ENCODE measurements at places on chromosomes 4 and X.

- no peak for DNase-seq
Measured at GRCh38 chr4:91957963-91958362, 345.8 kb upstream of the GRID2 start.

DNA sequence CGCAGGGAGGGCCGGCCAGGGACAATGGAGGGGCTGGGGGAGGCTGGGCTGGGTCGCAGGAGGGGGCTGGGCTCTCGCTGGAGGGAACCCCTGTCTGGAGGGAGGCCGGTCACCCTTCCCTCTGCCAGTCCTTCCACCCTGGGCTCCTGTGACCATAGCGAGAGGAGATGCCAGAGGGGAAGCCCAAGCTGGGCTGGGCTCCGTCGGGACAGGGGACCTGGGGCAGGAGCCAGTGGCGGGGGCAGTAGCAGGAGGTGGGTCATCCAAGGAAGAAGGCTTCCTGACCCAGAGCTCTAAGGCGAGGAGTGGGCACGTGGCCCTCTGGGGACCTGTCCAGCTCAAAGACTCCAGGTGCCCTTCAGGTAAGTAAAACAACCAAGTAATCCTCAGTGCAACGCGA lies 16.9 kb downstream of the CTAG1B start:
- no peak for DNase-seq

DNA sequence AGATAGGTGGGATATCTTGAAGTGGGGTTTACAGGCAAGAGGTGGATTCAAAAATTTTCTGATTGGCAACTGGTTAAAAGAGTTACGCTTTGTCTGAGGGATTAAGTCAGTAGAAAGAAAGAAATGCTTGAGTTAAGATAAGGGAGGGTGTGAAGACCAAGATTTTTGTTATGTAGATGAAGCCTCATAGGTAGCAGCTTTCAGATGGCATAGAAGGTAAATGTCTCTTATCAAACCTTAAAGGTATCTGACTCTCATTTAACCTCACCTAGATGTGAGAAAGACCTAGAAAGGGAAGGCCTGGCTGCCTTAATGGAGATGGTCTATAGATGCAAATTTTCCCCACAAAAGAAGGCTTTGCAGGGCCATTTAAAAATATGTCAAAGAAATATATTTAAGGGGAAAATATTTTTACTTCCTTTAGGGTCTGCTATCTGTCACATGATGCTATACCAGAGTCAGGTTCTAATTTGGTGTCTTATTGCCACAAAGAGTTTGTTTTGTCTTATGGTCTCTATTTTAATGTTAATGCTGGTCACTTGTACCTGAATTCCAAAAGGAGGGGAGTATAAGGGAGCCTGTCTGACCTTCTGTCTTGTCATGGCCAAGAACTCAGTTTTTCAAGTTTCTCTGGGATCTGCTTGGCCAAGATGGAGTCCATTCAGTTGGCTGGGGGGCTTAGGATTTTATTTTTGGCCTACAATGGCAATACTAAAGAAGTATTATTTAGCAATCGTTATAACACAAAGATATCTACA lies 699.1 kb upstream of the AMOT start:
- DNase-seq = no peak

GRCh38 chr4:47752214-47752613 lies 85.7 kb downstream of the CORIN start:
- DNase-seq = no peak

- no peak for DNase-seq
Measured at GRCh38 chr4:41236032-41236431, 20.7 kb upstream of the UCHL1 start.

DNA sequence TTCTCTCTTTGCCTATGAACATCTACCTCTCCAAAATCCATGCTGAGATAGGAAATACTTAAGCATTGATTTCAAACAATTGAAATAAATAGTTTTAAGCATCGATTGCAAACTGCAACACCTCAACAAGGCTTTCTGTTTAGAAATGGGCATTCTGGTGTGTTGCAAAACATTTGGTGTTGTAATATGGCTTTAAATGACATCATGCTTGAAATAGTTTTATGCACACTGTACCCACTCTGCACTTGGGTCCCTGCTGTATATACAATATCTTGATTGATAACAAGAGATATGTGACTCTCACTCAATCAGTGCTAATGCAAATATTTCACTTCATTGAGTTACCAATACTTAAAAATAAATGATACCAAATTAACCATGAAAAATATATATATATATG lies 964.9 kb upstream of the GRIA3 start:
- DNase-seq = no peak

DNA sequence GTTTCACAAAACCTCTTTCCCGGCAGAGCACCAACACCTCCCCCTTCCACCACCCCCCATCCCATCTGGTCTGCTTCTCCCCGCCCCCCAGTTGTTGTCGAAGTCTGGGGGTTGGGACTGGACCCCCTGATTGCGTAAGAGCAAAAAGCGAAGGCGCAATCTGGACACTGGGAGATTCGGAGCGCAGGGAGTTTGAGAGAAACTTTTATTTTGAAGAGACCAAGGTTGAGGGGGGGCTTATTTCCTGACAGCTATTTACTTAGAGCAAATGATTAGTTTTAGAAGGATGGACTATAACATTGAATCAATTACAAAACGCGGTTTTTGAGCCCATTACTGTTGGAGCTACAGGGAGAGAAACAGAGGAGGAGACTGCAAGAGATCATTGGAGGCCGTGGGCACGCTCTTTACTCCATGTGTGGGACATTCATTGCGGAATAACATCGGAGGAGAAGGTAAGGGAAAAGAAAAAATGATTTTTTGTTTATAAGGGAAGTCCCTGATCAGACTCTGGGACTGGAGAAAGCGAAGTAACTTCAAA lies at the start of gene PDGFRA:
Gene PDGFRA, plus strand, starts transcription at position 333 of the 541 bp plus-strand sequence. CDS start 29,476 bp downstream, outside the sequence.
- DNase-seq = no peak

GRCh38 chr4:11565899-11566298 lies 137.2 kb upstream of the HS3ST1 start:
- no peak for DNase-seq

GRCh38 chrX:78199851-78200250 lies 60.4 kb upstream of the TAF9B start:
- DNase-seq = no peak

DNA sequence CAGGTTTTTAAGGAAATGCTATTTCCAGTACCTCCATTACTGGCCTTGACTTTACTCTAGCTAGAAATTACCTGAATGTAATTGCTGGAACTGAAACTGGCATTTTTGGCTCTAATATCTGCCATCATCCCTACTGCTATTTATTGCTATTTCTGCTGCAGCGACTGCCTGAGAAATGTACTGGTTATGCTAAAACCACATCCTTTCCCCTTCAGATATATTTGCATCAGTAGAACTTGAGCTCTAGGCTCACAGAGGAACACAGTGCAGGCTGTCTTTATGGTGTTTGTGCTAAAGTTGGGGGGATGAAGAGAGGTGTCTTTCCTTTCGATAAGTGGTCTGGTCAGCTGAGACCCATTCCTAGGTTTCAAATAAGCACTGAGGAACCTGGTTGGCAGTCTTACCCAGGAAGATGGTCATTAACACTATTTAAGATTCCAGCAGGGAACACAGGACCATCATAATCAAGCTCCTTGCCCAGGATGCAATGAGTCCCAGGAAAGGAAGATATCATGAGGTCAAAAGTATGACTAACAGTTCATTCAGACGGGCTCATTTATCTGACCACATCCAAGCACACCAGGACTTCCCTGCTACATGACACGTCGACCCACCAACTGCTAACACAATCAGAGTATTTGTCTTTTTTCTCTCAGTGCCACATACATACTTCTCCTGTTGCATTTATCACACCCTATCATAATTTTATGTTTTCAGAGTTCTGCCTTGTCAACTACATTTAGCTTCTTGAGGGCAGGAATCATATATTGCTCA lies 137.4 kb downstream of the GABRA3 start:
- DNase-seq = no peak

DNA sequence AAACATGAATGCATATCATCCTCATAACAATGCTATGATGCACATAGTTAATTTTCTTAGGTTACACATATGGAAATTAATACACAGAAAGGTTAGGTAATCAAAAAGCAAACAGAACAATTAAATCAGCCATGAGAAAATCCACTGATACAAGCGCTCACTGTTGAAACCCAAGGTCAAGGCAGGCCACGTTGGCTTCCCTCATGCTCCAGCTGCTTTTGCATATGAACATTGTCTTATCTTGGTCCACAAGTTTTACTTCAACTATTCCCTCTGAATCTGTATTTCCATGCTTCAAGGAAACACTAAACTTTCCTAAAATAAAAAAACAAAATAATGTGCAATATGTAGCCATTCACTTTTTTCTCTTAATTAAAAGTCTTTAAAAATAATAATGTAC lies 34.5 kb upstream of the PLA2G12A start:
- no peak for DNase-seq

DNA sequence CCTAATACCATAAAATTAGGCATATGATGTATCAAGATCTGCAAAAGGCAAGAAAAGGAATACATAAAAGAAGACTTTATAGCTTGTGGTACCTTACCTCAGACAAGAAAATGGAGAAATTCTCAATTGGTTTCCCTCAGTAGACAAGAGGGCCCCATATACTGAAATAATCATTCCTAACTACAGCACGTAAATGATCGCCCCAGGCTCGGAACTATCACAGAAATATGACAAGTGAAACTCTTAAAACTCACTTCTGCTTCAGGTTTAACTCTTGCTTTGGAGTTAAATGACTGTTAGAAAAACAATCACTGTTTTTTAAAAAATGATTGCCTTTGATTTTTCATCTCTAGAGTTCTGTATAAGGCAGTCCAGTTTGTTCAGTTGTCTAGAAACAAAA lies 38.6 kb upstream of the NAP1L5 start:
- DNase-seq = no peak

DNA sequence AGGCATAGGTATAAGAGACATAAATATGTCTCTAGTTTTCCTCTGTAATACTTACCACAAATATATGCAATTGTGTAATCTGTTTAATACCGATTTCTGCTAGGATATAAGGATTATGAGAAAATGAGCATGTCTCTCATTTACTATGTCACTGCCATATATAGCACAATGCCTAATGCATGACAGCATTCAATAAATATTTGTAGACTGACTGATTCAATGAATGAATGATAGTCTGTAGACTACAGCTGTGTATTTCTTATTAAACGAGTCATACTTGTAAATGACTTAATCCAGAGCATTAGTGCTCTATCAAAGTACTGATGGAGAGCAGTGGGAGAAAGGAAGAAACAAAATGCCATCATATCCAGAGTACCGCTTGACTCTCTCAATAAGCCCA lies 175.6 kb downstream of the PPP3CA start:
- no peak for DNase-seq

DNA sequence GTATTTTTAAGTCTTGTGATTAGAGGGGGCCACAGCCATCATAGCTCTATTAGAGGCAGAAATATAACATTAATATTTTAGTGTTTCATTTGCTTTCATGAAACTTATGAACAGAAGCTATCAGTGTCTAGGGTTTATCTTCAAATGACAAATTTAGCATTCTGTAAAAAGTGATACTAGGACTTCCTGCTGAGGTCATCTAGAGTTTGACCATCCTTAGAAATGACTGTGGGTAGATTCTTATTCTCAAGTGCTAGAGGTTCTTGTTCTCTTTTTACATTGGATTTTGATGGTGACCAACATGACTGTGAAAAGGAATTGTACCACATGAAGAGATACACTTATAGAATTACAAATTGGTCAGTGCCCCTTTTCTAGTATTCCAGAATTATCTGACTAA lies 568.6 kb downstream of the RPA4 start:
- DNase-seq = no peak

DNA sequence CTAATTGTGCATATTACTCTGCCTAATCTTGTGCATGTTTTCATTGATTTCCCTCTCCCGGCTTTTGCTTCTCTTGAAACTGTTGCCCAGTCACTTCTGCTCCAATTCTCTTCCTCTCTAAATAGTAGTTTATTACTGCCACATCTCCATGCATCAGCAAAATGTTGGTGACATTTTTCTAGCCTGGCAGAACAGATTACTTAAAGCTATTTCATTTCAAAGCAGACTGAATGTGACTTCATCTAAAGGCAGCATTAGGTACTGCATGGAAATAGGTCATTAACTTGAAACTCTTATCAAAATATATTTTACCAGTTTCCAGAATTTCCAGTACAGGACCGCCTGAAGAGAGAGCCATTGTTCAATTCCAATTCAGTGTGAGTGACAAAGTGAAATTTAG lies 52.4 kb downstream of the HPGDS start:
- DNase-seq = no peak

DNA sequence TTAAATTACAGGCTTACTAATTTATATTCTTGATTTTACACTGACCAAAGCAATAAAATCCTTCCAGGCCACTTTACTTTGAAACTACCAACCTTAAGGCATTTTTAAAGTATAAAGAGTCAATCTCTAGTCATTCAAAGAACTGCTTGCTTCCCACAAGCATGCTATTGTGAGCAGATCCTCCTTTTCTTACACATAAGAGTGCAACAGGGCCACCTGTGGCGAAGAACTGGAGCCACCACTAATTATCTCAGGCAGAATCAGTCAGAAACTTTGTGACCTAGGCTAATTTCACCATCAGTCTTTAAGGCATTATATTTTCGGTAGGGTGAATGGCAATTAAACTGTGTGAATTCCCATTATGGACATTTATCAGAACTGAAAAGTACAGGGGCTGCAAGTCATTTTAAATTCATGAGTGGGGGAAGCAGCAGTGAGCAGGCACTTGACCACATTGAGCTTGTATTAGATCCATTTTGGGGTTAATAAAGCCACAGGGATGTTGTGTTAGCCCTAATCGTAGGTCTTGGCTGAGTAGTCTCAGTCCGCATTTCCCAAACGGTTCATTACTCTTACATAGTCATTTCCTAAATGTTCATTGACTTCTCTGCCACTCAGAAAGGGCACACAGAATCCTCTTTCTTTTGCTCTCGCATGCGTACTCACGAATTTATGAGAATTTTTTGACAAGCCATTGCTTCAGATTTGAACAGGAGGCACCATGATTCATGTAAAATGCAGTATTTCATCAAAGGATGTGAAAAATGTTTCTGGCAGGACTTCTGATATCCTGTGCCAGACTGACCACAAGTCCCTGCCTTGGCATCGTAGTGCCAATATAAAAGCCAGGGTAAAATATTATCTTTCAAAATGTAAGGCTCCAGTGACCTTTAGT lies 39.8 kb downstream of the NPY2R start:
- no peak for DNase-seq

GRCh38 chrX:22652596-22652995 lies 347.2 kb upstream of the DDX53 start:
- no peak for DNase-seq

- no peak for DNase-seq
Measured at GRCh38 chr4:1178300-1179088, 6.1 kb upstream of the SPON2 start.

- DNase-seq = no peak
Measured at GRCh38 chrX:31800219-31800618, 728.4 kb upstream of the FTHL17 start.

- DNase-seq = no peak
Measured at GRCh38 chr4:3746701-3747580, 19.2 kb upstream of the ADRA2C start.
